ENCODE measurements at places on chromosomes 7 and 10.

- DNase-seq = peak; percentile 20
Measured at GRCh38 chr10:14712991-14713424, 61.7 kb downstream of the FAM107B start.

DNA sequence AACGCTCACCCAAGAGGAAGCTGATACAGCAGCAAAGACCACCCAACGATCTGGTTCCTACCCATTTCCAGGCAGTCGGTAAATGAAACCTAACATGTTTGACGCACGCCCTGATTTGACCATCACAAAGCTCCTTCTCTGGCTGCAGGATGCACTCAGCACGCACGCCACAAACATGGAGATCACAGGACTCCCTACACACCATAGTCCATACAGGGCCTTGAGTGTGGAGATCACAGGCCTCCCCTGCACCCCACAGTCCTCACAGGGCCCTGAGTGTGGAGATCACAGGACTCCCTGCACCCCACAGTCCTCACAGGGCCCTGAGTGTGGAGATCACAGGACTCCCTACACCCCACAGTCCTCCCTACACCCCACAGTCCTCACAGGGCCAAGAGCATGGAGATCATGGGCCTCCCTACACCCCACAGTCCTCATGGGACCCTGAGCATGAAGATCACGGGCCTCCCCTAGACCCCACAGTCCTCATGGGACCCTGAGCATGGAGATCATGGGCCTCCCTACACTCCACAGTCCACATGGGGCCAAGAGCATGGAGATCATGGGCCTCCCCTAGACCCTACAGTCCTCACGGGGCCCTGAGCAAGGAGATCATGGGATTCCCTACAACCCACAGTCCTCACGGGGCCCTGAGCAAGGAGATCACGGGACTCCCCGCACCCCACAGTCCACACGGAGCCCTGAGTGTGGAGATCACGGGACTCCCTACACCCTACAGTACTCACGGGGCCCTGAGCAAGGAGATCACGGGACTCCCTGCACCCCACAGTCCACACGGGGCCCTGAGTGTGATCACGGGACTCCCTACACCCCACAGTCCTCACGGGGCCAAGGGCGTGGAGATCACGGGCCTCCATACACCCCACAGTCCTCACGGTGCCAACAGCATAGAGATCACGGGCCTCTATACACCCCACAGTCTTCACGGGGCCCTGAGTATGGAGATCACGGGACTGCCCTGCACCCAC is 409.2 kb downstream of the DNAJB6 start:
- no peak for DNase-seq

DNA sequence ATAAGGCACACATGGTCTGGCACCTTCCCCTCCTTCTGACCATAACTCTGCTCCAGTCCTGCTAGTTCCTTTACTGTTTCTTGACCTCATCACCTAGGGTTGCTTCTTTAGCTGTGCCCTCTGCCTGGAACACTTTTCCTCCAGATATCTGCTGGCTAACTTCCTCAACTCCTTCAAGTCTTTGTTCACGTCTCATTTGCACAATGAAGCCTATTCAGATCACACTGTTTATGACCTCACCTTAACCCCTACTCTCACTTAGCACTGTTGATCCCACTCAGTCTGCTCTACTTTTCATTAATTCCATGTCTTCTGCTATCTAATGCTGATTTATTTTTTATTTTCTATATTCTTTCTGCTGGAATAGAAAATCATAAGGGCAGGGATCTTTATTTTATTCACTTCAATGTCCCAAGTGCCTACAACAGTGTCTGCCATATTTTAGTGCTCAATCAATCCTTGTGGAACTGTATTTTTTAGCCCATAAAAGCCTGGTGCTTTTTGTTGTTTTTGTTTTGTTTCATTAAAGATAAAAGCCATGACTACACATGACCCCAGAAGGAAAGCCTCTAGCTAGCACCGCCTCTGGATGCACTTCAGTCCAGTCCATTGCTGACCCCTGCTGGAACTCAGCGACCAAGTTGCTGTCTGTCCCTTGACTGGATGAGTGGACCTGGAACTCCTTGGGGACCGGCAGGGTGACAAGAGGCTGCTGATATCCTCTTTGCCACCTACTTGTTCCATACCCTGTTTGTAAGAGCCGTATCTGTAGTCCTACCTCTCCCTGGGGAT is 12.3 kb downstream of the KLF14 start:
- DNase-seq = peak; percentile 40

DNA sequence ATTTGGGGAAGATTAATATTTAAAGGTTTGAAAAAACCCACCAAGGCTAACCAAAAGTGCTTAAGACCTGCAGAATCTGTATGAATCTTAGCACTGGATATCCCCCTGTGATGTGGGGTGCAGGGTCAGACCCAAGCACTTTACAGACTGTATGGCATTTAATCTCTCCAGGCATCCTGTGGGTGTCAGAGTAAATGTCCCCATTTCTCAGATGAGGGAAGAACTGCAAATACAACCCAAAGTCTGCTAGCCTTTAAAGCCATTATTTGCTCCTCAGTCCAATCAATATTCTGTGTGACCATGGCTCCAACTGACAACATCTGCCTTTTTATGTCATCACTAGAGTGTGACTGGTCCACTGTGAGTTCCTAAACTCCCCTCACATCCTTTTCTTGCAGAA is 10.0 kb upstream of the MBL2 start:
- DNase-seq = no peak

- DNase-seq = no peak
Measured at GRCh38 chr7:142328551-142328950, 70.7 kb upstream of the PRSS58 start.

DNA sequence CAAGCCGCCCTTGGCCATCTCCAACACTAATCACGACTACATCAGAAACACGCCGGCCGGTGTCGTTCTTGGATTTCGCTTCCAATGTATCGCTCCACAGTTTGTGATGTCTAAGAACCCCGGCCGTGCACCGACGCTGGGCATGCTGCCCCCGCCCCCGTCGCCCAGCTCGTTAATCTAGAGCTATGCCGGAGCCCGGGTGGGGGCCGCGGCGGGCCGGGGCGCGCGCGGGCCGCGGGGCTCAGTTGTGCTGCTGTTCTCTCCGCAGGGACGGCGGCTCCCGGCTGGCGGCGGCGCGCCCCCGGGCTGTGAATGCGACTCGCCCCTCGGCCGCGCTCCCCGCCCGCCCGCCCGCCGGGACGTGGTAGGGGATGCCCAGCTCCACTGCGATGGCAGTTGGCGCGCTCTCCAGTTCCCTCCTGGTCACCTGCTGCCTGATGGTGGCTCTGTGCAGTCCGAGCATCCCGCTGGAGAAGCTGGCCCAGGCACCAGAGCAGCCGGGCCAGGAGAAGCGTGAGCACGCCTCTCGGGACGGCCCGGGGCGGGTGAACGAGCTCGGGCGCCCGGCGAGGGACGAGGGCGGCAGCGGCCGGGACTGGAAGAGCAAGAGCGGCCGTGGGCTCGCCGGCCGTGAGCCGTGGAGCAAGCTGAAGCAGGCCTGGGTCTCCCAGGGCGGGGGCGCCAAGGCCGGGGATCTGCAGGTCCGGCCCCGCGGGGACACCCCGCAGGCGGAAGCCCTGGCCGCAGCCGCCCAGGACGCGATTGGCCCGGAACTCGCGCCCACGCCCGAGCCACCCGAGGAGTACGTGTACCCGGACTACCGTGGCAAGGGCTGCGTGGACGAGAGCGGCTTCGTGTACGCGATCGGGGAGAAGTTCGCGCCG is 1.9 kb downstream of the VWC2 start:
- DNase-seq = no peak

- DNase-seq = no peak
Measured at GRCh38 chr10:24310104-24310503, 101.2 kb downstream of the KIAA1217 start.

GRCh38 chr10:3682745-3683144 is 102.3 kb downstream of the KLF6 start:
- DNase-seq = no peak

- no peak for DNase-seq
Measured at GRCh38 chr7:129431911-129432643, 2.2 kb upstream of the STRIP2 start.

DNA sequence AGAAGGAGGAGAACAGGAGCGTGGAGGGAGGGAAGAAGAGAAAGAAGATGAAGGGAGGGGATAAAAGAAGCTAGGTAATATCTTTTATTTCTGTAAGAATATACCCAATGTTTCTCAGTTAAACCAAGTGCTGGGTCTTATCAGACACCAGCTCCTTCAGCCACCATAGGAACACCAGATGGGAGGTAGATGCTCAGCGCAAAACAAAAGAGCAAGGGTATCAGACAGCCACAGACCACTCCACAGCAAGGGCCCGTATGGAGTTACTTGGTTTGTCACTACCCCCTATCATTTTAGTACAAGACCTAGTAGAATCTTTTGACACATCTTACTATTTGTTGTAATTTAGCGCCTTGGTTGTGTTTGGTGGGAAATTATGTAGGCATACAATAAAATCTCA is 65.9 kb upstream of the FAM133B start:
- DNase-seq = no peak

DNA sequence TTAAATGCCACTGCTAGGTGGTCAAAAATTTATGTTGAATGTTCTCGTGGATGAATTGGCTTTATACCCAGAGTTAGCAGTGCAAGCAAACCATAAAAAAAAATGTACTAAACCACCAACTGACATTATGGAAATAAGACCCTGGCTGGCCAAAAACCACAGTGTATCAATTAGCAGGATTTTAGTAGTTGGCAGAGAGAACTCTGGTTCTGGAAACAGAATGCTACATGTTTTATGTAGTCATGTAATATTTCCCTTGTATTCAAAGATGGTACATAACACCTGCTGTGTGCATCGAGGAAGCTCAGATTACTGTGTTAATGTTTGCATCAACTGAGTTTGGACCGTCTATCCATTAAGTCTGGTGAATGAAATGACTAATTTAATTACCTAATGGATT is 618.5 kb downstream of the CCSER2 start:
- DNase-seq = no peak

GRCh38 chr10:77925410-77925794 is 1.2 kb downstream of the DLG5 start:
- no peak for DNase-seq

- DNase-seq = no peak
Measured at GRCh38 chr10:112986544-112987190, 36.6 kb downstream of the TCF7L2 start.

DNA sequence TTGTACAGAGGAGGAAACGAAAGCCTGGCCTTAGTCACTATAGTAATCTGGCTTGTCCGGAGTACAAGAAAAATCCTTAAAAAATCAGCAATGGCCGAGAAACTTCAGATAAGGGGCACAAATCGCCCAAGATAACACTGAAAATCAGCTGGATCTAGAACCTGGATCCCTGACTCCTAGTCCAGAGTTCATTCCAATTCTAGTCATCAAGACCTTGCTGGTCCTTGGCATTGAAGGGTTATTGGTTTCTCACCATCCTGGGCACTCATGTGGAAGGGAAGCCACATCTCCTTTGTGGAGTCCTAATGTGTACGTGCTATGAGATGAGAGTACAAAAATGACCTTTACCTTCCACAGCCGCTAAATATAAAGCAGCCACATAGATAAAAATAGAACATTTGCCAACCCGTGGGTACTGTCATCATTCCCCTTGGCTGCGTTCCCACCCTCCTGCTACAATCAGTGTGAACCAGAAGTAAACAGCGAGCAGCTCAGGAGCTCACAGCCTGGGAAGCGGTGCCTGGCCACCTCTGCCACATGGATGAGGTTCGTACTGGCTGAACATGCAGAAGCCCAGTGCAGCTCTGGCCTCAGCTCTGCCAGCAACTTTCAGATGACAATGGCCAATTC is 116.0 kb upstream of the PDLIM1 start:
- DNase-seq = peak; percentile 16

GRCh38 chr7:90613088-90613498 is 17.0 kb downstream of the CDK14 start:
- DNase-seq = no peak

DNA sequence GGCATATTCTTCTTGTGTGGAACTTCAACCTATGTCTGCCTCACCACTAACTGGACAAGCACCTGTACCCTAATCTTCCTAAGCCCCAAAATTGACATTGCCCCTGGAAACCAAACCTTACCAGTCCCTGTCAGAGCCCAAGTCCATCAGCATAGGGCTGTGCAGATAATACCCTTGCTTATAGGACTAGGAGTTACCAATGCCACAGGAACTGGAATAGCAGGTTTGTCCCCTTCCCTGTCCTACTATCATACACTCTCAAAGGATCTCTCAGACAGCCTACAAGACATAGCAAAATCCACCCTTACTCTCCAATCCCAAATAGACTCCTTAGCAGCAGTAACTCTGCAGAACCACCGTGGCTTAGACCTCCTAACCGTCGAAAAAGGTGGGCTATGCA is 19.8 kb downstream of the ZNF107 start:
- DNase-seq = no peak

DNA sequence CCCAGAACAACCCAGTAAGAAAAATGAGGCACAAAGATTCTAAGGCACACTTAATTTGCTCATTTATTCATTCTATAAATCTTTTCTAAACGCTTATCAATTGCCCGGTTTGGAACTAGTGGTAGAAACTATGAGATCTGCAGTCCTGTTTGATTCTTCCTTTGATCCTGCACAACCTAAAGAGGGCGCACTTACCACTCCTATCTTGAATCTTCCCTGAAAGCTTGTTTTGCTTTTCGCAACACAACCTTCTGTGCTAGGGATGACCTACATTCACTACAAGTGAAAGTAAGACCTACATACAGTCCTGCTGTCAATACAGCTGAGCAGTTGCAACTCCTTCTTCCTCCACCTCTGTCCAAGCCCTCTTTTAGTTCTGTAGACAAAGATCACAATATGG is 12.6 kb upstream of the ARL4A start:
- no peak for DNase-seq

GRCh38 chr10:29469481-29470354 is 165.1 kb downstream of the SVIL start:
- no peak for DNase-seq

GRCh38 chr10:1151076-1152033 is 95.2 kb downstream of the WDR37 start:
- DNase-seq = no peak

DNA sequence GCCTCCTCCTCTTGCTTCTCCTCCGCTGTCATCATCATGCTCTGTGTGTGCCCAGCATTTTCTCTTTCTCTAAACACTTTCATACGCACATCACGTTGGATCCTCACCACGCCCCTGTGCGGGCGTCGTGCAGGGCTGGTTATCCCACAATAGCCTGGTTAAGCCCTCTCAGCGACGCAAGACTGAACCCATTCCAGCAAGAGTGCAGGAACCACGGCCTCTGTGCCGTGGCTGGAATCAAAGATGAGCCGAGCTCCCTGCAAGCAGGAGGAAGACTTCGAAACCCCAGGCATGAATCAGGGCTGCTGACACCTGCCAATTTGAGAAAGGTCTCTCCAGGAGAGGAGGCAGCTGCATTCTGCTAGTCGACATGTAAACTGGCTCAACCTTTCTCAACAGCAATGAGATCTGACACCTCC is 74.8 kb upstream of the FOXK1 start:
- no peak for DNase-seq

DNA sequence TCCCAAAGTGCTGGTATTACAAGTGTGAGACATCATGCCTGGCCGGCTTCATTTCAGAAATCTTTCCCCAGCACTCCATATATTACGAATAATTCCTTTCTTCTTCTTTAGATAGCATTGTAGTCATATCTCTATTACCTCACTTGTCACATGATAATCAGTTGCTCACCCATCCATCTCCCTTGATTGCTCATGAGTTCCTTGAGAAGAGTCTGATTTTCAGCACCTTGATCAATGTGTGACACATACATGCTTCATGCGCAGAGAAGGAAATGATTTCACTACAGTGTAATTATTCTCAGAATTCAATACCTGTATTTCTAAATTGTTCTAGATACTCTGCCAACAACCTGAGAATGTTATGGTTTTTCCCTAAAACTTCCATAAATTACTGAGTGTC is 26.7 kb upstream of the GGCT start:
- DNase-seq = no peak
